Activated B cell treated with CpG ODN at 0.5 μM for 24 hours (primary cell): ENCODE measurements at places on chromosomes 3 and 15.
A peak's percentile ranks its signal among the peaks of the same experiment; 100 is the strongest.

- no peak for DNase-seq
These were observed 6.2 kb upstream of the ZNF774 start for GRCh38 chr15:90345857-90346256.

DNA sequence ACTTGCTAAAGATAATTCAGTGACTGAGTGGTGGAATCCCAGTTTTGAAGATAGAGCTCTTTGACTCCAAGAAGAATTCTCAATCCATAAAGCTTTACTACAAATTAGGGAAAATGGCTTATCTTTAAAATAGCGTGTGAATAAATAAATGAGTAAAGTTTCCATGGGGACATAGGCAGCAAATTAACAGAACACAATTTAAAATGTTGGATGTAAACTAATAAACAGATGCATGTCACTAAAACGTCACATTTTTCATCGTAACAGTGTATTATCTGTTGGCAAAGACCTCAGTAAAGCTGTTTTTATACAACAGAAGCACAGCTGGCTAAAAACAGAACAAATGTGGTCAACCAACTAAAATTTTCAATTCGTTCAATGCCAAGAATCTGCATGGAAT, 913.9 kb upstream of the CFAP20DC start:
- DNase-seq, result no peak

- no peak for DNase-seq
These were observed 16.4 kb downstream of the STAB1 start for GRCh38 chr3:52511509-52511908.

GRCh38 chr15:47824147-47824546, 106.8 kb downstream of the SEMA6D start:
- no peak for DNase-seq

- DNase-seq, result no peak
These were observed 171.2 kb downstream of the KCNMB2 start for GRCh38 chr3:178707311-178708031.

DNA sequence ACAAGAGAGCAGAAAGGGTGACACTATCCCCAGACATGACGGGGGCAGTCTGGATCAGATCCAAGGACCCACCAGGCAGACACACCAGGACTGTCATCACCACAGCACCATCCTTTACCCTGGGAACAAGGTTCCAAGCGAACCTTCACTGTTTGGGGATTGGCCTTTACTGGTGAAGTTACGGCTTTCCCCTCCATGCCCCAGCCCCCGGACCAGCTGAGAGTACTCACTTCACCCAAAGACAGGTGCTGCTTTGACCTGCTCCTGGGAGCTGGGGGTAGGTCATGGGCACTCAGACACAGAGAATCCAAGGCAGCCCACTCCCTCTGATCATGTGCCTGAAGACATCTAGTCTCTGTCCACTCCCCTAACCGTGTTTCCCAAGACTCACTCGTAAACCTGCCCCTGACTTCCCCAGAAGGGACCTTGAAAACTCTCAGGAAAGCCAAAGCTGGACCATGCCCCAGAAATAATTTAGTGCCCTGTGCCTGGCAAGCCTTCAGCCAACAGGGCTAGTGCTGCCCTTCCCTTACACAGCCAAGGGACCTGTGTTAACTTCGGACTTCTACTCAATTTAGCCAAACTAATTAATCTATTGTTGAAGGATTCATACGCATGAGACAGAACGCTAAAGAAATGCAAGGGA, 2.8 kb downstream of the RRP9 start:
- peak; percentile 8 for DNase-seq

DNA sequence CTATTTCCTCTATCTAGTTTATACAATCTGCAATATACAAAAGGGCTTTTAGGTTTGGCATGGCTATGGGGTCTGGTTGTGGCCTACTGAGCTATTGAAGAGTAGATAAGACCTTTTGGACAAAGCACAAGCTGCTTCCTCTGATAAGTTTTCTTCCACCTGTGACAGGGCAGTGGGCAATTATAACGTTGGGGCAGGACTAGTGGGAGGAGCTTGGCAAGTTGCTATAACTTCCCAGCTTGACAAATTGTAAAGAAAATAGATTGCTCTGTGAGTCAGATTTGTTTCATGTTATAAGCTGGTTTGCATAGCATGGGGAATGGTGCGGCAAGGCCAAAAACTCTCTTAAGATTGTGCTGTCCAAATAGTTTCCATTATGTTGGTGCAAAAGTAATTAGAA, 64.9 kb downstream of the SLC7A14 start:
- no peak for DNase-seq

DNA sequence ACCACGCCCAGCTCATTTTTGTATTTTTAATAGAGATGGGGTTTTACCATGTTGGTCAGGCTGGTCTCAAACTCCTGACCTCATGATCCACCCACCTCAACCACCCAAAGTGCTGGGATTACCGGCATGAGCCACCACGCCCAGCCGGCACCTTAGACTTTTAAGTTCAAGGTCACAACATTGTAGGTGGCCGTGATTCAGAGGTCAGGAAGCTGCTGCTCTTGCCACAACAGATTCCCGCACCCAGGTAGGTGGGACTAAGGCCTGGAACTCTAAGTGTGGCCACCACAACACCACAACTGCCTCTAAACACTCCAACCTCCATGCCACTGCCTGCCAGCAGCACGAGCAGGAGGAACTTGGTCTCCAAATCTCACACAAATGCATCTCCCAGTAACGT, 196.8 kb downstream of the STT3B start:
- DNase-seq, result no peak

GRCh38 chr3:153246806-153247205, 84.8 kb downstream of the RAP2B start:
- DNase-seq, result no peak

DNA sequence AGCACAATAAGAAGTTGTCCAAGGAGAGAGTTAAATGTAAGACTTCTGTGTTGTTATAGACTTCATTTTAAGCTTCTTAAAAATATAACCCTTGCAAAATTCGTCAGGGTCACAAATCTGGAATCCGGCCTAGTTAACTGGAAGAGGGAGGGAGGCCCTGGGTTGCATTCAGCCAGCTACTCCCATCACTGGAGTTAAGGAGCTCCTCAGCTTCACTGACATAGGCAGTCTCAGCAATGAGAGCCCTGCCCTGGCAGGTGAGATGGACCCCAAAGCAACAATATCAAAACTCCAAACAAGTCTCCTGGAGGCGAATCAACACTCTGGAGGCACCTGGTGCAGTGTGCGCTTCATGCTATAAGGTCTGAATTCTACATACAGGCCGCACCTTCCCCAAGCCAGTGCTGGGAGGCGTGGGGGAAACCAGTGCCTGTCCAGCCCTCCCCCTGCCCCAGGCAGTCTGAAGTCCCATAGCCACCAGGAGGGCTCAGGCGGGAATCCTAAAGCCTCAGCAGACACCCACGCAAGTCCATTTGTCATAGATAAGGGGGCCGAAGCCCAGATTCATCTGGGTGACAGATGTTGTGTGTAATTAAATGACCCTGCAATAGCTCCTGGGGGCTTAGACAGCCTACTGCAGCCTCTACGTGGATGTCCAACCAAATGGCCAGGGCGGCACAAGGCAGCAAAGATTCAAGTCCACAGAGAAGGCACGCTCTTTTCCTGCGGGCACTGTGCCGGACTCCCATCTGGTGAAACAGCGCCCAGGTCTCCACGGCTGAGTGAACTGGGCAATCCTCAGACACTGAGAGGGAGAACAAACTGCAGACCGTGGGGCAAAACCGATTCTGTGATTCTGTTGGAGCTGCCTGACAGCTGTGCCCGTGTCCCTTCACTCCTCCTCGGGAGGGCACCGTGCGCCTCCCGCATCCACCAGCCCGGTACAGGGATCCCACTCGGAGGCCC, 64.9 kb downstream of the ATP10A start:
- no peak for DNase-seq
